ENCODE measurements at places on chromosomes 1 and 21.
A peak's percentile ranks its signal among the peaks of the same experiment; 100 is the strongest.

DNA sequence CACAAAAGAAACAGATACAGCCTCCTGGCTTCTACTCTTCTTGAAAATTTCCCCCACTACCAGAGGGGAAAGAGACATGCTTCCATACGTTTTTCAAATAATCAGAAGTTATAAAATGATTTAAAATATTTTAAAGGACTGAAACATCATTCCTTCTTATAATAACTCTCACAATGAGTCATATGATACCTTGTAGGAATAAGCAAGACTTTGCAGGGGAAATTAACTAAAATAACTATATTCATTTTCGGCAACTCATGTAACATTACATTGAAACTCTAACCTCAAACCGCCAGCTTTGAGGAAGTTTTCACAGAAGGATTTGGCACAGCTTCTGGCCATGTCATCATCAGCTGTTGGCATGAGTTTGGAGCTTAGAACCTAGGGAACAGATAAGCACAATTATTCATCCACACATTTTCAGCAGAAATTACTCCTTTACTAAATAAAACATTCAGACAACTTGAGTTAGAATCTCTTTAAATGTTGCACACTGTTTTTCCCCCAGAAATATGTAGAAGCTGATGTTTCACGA is 85.9 kb downstream of the USP24 start:
- DNase-seq = no peak

- no peak for DNase-seq
Measured at GRCh38 chr1:203599875-203600781, 26.5 kb upstream of the ATP2B4 start.

DNA sequence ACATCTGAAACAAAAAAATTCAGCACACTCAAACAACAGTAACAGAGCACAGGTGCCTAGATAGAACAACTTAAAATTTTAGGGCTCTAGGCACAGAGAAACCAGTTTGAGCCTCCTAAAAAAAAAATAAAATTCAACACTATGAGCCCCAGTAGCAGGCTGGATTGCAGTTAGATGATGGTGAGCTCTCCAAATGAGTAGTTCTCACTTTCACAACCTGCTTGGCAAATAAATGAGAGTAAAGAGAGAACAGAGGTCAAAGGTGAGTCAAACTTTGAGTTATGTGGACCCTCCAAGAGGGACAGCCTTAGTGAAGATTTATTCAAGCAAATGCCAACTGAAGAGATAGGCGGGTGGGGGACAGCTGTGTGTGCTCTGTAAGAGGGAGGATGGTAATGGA is 3.6 kb downstream of the BEND5 start:
- DNase-seq = no peak

GRCh38 chr1:109312978-109313775 is 6.4 kb upstream of the MYBPHL start:
- DNase-seq = no peak

DNA sequence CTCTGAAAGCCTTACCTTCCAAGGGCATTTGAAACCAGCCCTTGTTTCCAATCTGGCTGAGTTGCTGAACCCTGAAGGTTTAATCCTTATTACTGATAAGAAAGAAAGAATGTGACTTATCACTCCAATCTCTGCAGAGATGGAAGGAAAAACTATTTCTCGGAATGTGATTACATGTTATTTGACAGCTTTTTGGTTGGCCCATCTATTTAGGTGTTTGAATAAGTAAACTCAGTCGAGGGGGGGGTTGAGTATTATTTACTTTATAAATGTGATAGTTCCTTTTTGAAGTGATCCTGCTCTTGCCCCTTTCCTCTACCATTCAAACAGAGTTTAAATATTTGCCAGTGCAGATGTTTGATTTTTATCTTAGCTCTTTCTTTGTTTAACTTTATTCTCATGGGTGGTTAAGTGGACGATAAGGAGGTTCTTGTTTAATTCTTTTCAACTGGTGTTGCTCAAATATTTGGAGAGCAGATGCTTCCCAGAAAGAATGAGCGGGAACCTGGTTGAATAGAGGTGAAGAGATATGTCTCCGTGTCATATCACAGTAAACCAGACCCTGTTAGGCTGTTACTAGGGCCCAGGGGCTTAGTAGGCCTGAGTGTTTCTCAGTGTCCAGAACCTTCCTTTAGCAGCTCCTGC is 126.1 kb downstream of the CACHD1 start:
- no peak for DNase-seq

DNA sequence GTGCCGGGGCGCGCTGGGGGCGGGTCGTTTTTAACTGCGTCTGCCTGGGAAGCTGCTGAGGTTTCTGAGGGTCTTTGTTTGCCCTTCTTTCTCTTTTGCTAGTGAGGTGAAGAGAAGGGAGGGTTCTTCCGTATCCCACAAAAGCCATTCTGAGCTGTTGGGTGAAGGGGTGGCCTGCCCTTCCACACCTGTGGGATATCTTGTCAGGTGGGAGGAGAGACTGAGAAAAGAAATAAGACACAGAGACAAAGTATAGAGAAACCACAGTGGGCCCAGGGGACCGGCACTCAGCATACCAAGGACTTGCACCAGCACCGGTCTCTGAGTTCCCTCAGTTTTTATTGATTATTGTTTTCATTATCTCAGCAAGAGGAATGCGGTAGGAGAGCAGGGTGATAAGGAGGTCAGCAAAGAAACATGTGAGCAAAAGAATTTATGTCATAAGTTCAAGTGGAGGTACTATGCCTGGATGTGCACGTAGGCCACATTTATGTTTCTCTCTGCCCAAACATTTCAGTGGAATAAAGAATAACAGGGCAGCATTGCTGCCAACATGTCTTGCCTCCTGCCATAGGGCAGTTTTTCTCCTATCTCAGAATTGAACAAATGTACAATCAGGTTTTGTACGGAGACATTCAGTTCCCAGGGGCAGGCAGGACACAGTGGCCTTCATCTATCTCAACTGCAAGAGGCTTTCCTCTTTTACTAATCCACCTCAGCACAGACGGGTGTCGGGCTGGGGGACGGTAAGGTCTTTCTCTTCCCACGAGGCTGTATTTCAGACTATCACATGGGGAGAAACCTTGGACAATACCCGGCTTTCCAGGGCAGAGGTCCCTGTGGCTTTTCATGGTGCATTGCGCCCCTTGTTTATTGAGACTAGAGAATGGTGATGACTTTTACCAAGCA is 972 bp downstream of the PGBD2 start:
- DNase-seq = no peak

DNA sequence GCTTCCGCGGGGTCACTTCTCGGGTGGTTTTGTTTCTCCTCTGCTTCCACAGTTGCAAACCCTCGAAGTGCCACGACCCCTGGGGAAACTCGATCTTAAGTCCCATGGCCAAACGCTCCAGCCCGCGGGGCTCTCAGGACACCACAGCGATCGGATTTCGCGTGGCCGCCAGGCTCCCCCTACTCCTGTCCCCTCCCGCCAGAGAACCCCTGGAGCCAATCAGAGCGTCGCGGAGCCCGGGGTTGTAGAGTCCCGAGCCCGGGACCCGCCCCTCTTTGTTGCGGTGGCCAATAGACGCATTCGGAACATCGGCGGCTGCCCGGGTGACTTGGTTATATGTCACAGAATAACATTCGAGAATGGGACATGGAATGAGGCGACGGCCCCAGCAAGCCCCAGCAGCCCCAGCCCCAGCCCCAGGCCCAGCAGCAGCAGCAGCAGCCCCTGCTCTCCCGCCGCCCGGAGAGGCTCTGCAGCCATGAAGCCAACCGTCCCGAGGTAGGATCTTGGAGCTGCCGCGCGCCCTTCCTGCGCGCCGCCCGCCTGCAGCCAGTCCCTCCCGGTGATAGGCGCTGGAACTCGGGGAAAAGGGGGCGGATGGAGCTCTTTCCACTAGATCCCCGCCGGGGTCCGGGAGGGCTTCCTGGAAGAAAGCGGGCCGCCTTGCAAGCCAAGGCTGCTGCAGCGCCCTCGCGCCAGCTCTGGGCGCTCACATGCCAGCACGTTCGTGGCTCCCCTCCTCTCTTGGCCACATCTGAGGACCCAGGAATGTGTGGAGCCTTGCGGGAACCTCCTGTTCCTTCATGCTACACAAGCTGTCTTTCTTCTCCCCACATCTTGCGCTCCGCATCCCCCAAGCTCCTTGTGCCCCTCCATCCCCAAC is at the start of gene VASH2:
TSS of gene VASH2 (plus strand) at position 299 of the 883 bp plus-strand sequence. CDS start 1,002 bp downstream, outside the sequence.
- DNase-seq = peak; percentile 26

DNA sequence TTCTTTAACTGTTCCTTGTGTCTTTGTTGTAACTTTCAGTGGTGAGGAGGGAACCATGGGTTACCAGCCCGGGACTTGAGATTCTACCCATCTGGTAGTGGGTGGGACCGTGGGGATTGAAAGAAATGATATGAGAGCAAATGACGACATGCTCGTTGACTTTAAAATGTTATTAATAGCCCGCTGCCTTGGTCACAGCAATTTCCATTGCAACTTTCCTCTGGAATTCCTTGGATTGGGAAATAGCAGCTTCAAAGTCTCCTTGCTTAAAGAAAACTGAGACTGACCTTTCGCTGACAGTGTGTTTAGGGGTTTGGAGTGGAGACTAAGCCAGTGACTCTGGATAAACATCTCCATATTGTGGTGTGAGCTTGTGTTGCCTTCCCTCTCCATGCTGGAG is 44.2 kb upstream of the MARK1 start:
- no peak for DNase-seq
